ENCODE measurements at places on chromosomes 4 and X.

GRCh38 chrX:83508006-83508405 is at the start of gene POU3F4:
Gene POU3F4, plus strand, starts transcription at chrX:83508290. Its CDS starts 35 bp downstream, at chrX:83508325.
- peak; percentile 96 for DNase-seq

GRCh38 chrX:54172455-54172854 is 10.6 kb downstream of the FAM120C start:
- DNase-seq = no peak

DNA sequence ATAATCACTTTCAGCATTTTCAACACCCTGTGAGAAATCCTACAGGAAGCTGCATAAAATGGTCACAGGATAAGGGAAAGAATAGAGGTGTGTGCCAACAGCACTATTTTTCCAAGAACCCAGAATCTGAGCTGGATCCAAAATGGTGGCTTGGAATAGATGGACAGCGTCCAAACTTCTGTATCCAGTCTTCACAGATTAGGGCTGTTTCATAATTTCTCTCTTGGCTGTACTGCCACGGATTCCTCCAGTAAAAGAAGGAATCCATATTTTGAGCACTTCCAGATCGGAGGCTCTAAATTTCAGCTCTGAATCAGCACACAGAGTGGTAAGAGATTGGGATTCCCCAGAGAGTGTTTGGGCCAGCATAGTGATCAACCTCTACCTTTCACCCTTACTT is 12.2 kb downstream of the MAOB start:
- no peak for DNase-seq

- peak; percentile 45 for DNase-seq
Measured at GRCh38 chr4:185396724-185397385, at the start of gene ANKRD37. Gene ANKRD37, plus strand, starts transcription at chr4:185396841. Its CDS starts 83 bp downstream, at chr4:185396924.

GRCh38 chr4:27288496-27288895 is 427.9 kb downstream of the STIM2 start:
- DNase-seq = no peak

DNA sequence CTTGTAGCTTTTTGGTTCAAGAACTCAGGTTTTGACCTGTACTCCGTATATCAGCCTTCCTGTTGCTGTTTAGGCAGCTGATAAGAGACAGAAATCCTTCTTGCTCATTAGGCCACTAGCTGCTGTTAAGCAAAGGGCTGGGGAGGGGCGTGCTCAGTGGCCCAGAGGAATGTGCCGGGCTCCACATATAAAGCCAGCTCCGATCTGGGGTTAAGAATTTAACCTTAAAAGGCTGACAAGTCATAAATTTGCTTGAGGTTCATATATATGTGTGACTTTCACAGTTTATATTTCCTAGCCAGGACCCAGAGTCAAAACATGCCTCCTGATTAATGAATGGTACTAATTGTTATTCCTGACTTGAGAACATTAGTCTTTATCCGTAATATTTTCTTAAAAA is 15.3 kb downstream of the GPC3 start:
- DNase-seq = no peak

DNA sequence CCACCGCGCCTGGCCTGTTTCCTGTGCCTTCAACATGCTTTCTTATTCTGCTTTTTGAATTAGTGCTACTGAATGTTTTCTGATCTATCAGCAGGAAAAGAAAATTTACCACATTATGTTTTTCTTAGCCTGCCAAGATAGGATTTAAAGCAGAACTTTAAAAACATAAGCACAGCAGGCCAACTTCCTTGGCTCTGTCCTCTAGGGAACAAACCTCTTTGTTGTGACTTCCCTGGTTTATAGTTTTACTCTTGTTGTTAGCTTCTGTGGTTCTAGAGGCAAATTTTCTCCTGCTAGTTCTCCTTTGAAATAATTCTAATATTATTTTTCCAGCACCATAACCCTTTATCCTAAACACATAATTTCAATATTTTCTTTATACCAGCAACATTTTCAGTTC is 605.1 kb downstream of the ADGRL3 start:
- no peak for DNase-seq

GRCh38 chrX:153776611-153777045 is 4.2 kb upstream of the SRPK3 start:
- DNase-seq = no peak

GRCh38 chr4:89645482-89645881 is 191.5 kb downstream of the SNCA start:
- no peak for DNase-seq

DNA sequence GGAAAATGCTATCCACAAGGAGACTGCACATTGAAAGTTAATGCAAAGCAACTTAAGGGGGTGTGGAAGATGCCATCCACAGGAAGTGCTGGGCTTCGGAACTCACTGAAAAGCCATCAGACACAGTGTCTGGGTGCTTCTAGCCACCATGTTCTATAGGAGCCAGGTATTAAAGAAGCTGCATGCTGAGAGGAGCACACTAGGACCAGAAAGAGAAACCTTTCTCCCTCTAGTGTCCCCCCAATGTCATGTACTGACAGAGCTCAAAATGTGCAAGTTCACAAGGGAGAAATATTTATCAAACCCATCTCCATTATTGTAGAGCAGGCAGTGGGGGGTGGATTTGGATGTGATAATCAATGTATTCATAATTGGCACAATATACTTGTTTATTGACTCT is 510.9 kb downstream of the GRID2 start:
- no peak for DNase-seq

- DNase-seq = no peak
Measured at GRCh38 chr4:54255881-54256280, 26.8 kb downstream of the PDGFRA start.

DNA sequence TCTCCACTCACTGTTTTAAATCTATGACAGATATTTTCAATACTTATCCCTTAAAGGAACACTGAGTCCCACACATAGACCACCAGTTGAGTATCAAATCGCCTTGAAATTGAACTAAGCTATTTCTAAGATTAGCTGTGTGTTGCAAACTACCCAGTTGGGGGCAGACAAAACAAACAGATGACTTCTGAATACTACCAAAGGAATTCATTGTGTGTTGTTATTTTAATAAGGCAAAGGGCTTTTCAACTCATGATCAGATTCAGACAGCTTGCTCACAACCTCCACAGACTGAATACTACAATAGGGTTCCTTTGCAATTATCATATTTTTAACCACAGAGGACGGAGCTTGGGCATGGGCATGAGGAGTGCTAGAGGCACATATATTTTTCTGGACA is 283.0 kb upstream of the GPC4 start:
- DNase-seq = peak; percentile 19

DNA sequence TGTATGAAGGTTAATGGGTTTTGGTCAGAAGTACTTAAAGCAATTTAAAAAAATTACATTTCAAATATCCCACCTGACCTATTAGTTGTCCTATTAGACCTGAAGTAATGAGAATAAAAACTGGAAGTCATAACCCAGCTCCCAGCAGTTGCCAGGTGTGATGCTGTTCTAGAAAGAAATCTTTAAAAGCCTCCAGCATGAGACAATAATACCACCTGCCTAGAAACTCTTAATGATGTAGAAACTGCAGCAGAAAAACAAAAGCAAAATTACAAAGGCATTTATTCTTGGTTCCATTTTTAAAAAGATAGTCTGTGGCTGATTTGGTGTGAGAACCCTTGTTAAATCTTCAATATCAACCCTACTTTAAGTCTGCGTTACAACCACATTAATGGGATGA is 1137.7 kb upstream of the TENM3 start:
- no peak for DNase-seq

DNA sequence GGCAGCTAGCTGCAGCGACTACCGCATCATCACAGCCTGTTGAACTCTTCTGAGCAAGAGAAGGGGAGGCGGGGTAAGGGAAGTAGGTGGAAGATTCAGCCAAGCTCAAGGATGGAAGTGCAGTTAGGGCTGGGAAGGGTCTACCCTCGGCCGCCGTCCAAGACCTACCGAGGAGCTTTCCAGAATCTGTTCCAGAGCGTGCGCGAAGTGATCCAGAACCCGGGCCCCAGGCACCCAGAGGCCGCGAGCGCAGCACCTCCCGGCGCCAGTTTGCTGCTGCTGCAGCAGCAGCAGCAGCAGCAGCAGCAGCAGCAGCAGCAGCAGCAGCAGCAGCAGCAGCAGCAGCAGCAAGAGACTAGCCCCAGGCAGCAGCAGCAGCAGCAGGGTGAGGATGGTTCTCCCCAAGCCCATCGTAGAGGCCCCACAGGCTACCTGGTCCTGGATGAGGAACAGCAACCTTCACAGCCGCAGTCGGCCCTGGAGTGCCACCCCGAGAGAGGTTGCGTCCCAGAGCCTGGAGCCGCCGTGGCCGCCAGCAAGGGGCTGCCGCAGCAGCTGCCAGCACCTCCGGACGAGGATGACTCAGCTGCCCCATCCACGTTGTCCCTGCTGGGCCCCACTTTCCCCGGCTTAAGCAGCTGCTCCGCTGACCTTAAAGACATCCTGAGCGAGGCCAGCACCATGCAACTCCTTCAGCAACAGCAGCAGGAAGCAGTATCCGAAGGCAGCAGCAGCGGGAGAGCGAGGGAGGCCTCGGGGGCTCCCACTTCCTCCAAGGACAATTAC is 1.4 kb downstream of the AR start:
- no peak for DNase-seq

DNA sequence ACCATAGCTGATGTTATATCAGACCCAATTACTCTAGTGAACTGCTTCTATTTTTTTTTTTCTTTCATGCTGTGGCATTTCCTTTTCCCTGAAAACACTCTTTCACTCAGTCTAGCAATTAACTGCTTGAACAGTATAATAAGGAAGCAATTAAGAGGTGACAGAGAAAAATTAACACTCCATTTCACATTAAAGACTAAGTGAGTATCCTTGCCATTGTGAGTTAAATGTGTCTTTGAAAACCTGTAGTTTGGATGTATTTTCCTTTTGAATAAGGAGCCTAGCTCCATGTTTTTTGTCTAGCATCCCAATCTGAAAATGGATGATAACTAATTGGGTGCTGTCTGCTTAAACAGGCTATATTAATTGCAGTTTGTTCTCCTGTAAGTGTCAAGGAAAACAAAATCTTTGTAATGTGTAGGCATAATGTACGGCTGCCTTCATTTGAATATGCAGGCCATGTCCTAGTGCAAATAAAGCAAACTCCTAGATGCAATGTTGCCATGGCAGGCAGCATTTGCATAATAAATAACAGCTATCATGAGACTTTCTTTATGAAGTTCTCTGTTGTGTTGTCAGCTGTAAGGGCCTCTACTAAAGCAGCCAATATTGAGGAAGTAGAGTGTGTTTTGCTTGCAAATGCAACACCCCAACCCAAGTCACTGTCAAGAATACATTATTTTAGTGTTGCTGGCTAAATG is 416.7 kb downstream of the ZIC3 start:
- no peak for DNase-seq

- no peak for DNase-seq
Measured at GRCh38 chr4:10260777-10261176, 144.2 kb upstream of the WDR1 start.

DNA sequence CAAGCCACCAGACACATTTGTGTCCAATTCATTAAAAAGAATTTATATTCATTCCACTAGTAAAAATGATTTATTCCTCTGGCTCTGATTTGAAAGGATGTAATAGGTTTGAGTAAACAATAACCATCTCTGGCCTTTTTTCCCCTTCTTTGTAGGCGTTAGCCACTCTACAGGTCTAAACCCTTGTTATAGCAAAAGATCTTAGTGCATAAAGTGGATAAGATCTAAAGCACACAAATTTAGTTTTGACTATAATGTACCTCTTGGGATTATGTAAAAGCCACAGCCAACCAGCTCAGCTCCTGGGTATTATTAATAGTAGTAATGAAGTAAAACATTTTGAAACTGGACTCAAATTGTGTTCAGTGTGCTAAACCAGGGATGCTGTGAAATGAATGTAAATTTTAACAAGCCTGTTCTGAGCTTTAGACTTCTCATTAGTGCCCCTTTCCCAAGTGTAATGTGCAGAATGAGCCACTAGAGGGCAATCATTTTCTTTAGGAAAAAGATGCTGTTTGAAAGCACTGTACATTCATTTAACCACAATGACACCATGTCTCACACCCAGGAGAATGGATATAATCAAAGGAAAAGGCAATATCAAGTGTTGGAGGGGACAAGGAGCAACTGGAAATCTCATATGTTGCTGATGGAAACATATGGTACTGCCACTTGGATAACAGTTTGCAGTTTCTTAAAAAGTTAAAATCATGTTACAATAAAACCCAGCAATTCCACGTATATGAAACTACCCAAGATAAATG is 69.7 kb downstream of the KLHL8 start:
- peak; percentile 93 for DNase-seq

DNA sequence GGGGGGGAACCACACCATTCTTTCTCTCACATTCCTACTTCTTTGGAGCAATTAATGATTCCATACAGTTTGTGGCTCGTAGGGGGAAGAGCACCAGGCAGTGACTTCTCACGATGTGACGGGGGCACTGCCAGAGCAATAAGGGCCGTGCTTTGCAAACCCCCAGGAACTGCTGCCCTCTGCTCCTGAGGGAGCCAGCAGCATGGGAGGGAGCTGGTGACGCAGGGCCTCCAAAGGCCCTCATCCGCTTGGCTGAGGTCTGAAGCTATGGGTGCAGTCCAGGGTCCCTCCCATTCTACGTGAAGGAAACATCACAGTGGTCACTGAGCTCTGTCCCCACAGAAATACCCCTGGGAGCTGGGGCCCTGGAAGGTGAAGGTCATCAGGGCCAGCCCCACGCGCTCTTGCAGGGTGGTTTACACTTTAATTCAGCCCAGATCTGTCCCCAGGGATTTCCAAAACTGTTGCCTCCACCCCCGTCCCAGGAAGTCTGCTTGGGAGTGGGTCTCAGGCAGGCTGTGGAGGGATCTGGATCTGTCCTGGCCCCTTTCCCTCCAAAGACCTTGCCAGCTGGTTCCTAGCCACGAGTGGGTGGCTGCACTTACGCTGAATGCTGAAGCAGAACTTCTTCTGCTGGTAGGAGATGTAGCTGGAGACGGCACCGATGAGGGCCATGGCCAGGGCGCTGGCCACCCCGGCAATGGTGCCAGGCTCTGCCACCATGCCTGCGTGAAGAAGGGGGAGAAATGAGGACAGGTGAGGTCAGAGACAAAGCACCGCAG is 82.6 kb downstream of the MTMR1 start:
- no peak for DNase-seq

DNA sequence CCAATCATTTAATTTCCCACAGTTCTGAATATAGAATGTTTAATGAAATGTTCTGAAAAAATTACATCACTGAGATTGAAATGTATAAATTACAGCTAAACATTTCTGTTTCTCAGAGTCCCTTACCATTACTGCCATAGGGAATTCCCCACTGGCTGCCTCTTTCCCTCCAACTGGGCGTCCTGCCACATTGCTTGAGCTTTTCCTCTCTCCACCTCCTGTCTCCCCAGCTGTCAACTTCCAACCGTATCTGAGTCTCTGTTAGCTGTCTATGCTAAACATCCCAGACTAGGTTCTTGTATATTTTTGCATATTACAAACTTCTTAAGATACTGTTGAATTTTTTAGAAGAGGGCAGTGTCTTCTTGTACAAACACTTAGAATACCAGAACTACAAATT is 407.3 kb upstream of the SLIT2 start:
- DNase-seq = no peak

GRCh38 chr4:6761649-6762615 is 20.6 kb upstream of the KIAA0232 start:
- no peak for DNase-seq

Data from spinal cord (tissue), 10 donors.